ENCODE measurements at places on chromosomes 7 and 10.

DNA sequence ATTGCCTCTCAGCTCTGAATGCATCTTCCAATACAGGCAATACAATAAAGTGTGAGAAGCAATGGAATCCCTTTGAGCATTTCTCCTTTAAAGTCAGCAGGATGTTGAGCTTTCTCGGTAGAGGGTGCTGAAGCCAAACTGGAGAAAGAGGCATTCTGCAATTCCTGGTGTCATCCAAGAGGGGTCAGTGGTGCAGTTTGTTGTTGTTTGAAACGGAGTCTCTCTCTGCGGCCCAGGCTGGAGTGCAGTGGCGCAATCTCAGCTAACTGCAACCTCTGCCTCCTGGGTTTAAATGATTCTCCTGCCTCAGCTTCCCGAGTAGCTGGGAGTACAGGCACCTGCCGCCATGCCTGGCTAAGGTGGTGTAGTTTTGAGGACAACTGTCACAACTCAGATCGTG is 486.5 kb downstream of the CALN1 start:
- H3K4me3 ChIP-seq: no peak overlapping the region
- no peaks in the 10 kb centered on the region for H3K4me1 ChIP-seq
- no peak for DNase-seq
- no peak overlapping the region for H3K27ac ChIP-seq

DNA sequence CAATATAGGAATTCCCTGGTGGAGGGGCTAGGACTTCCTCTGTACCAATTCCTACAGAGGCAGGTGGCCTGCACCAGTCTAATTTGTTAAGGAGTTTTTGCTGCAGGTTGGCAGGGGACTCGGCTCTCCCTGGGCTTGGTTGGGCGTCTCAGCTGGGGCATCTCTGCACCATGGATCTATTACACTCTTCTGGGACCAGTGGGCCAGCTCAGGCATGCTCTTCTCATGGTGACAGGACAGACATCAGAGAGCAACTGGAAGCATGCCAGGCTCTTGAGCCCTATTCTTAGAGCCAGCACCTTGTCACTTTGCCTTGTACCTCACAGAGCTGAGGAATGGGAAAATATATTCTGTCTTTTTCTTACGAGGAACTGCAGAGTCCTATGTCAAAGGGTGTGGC is 74.6 kb downstream of the SH2D4B start:
- no peak overlapping the region for H3K27ac ChIP-seq
- no peaks in the 10 kb centered on the region for H3K36me3 ChIP-seq
- no peak for DNase-seq
- H3K27me3 ChIP-seq: peaks cover 4% of the 10 kb centered on the region
- H3K4me1 ChIP-seq: no peaks in the 10 kb centered on the region

- H3K4me3 ChIP-seq: no peak overlapping the region
- peaks cover 6% of the 10 kb centered on the region for H3K27me3 ChIP-seq
- H3K27ac ChIP-seq: no peak overlapping the region
These were observed 116.3 kb upstream of the RET start for GRCh38 chr10:42960491-42960990.

DNA sequence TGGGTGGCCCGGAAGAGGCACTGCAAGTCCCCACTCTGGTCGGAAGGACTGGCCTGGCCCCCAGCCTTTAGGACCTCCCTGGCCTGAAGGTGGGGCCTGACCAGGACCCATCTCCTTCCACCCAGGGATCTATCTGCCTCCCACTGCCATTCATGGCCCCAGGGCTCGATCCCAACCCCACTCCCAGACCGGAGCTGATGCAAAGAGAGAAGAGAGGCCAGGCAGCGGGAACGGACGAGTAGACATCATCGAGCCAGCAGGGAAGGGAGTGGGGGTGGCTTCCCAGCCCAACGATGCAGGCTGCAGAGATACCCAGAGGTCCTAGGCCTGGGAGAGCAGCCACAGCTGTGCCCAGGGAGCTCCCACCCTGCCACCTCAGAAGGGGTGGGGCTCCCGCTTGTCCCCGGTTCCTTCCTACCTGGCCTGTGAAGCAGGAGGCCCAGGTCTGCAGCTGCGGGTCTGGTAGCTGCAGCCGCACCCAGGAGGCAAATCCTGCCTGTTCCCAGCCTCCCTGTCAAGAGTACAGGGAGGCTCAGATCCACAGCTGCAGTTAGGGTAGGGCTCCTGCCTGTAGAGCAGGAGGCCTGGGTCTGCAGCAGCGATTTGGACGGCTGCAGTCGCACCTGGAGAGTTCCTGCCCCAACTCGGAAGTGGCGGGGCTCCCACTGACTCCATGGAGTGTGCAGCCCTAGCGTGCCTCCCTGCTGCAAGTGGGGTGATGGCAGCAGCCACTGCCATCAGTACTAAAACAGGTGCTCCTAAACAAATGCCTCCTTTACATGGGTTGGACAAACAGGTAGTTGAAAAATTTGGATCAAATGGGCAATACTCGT is 1151.0 kb upstream of the PHF14 start:
- H3K27ac ChIP-seq: no peak overlapping the region
- H3K4me3 ChIP-seq: no peak overlapping the region
- DNase-seq: no peak
- H3K4me1 ChIP-seq: no peaks in the 10 kb centered on the region

DNA sequence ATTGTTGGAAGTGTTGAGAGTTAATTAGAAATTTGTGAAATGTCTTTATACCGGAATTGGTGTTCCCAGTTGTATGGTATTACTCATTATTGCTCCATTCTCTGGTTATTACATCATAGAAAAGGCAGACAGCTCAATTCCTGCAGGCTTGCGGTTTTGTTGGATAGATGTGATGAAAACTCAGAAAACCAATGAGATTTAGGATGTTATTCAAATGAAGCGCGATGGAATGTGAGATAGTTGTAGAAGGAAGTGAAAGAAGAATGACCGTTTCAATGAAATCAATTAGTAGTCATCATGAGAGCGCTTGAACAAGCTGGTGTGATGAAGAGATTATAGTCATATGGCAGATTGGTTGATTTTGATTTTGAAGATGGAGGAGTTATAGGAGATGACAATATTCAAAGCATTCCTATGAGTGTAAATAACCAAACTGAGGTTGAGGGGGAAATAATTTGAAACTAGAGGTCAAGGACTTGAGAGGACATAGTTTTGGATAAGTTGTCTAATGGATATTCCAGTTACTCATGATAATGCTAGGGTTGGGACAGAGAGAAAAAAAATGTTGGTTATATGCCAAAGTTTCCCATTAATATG is 991.5 kb downstream of the NRG3 start:
- no peak for DNase-seq
- no peaks in the 10 kb centered on the region for H3K36me3 ChIP-seq
- no peak overlapping the region for H3K4me3 ChIP-seq
- no peaks in the 10 kb centered on the region for H3K4me1 ChIP-seq
- H3K27me3 ChIP-seq: no peaks in the 10 kb centered on the region
- no peak overlapping the region for H3K27ac ChIP-seq

- no peak overlapping the region for H3K27ac ChIP-seq
- no peak overlapping the region for H3K4me3 ChIP-seq
- peaks cover 9% of the 10 kb centered on the region for H3K36me3 ChIP-seq
- no peaks in the 10 kb centered on the region for H3K27me3 ChIP-seq
- no peak for DNase-seq
These were observed 15.4 kb upstream of the NMT2 start for GRCh38 chr10:15183689-15184481.

- H3K4me3 ChIP-seq: no peak overlapping the region
- no peak for DNase-seq
- no peak overlapping the region for H3K27ac ChIP-seq
These were observed 5.3 kb downstream of the MINPP1 start for GRCh38 chr10:87510025-87510424.

GRCh38 chr7:77532247-77532646 is 4.8 kb upstream of the PTPN12 start:
- H3K4me3 ChIP-seq: no peak overlapping the region
- H3K36me3 ChIP-seq: no peaks in the 10 kb centered on the region

GRCh38 chr7:21651697-21652096 is 108.9 kb downstream of the DNAH11 start:
- no peaks in the 10 kb centered on the region for H3K4me1 ChIP-seq
- DNase-seq: no peak
- peaks cover 2% of the 10 kb centered on the region for H3K27me3 ChIP-seq
- H3K36me3 ChIP-seq: no peaks in the 10 kb centered on the region
- H3K4me3 ChIP-seq: no peak overlapping the region
- H3K27ac ChIP-seq: no peak overlapping the region

DNA sequence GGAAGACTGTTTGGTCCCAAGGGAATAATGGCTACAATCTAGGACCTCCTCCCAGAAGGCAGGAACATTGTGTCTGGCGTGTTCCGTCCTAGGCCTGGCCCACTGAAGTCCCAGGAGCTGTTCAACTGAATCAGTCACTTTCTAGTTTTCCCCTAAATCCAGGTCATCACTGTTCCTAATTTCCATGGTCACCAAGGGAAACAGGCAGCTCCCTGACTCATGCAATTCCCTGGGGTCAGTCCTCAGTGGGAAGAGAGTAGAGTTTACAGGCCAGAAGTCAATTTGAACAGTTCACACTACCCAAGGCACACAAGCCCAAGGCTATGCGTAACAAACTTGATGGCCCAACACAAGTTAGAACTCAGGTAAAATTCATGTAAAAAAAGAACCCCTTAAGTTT is 44.0 kb downstream of the CREB3L2 start:
- no peaks in the 10 kb centered on the region for H3K27me3 ChIP-seq
- H3K36me3 ChIP-seq: peaks cover 40% of the 10 kb centered on the region
- peaks cover 20% of the 10 kb centered on the region for H3K4me1 ChIP-seq
- H3K4me3 ChIP-seq: no peak overlapping the region
- H3K27ac ChIP-seq: no peak overlapping the region

DNA sequence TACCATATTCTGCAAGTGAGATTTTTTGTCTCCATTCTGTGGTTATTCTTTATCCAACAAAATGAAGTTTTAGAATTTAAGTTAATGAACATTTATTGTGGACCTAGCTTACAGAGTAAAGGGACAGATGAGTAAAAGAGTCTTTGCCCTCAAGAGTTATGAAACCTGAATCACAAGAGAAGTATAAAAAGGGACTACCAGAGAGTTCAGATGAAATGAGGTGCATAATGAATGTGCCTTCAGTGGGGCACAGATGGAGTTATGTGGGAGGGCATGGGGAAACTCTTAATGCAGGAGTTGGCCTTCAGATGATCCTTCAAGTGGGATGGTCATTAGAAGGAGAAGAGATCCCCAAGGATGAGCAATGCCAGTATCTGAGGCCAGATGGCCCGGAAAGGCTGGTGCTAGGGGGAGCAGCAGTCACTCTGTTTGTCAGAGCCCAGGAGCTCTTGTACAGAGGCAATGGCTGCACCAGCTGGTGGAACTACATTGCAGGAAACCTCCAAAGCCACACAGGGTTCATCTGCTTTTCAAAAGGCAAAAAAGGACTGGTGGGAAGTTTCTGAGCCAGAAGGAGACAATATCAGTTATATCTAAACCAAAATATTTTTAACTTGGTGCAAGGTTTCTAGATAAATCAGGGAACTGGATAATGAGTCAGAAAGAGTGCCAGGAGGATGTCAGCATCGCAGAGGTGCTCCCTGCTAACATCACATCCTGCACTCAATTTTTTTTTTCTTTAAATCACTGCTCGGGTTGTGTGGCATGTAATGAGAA is 162.0 kb downstream of the KLF6 start:
- H3K4me3 ChIP-seq: no peak overlapping the region
- peaks cover 4% of the 10 kb centered on the region for H3K36me3 ChIP-seq
- H3K27me3 ChIP-seq: peaks cover 14% of the 10 kb centered on the region

DNA sequence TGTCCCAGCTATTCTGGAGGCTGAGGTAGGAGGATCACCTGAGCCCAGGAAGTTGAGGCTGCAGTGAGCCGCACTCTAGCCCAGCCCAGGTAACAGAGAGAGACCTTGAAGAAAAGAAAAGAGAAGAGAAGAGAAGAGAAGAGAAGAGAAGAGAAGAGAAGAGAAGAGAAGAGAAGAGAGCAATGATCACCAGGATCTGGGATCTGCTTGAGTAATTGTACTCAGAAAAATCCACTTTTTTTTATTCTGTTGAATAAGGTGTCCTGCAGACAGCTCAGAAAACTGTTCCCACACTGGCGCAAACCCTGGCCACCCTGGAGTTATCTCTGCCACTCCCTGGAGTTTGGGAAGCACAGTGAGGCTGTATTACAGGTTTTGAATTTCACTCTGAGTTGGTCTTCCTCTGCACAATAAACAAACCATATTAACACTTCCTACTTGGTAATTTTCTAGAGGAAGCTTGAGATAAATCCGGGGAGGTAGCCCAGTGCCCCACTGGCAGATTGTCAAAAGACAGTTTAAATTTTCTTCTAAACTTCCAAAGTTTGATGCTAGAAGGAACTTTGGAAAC is 9.6 kb upstream of the OAT start:
- H3K36me3 ChIP-seq: no peaks in the 10 kb centered on the region
- no peak overlapping the region for H3K4me3 ChIP-seq
- no peak overlapping the region for H3K27ac ChIP-seq
- peaks cover 15% of the 10 kb centered on the region for H3K27me3 ChIP-seq
- no peaks in the 10 kb centered on the region for H3K4me1 ChIP-seq

- H3K4me3 ChIP-seq: no peak overlapping the region
- H3K27me3 ChIP-seq: no peaks in the 10 kb centered on the region
- H3K27ac ChIP-seq: no peak overlapping the region
- DNase-seq: no peak
- H3K36me3 ChIP-seq: no peaks in the 10 kb centered on the region
These were observed 39.8 kb upstream of the ARL4A start for GRCh38 chr7:12647364-12648219.

GRCh38 chr7:85924062-85924461 is 719.6 kb upstream of the GRM3 start:
- H3K4me3 ChIP-seq: no peak overlapping the region
- H3K27me3 ChIP-seq: no peaks in the 10 kb centered on the region
- H3K27ac ChIP-seq: no peak overlapping the region
- no peaks in the 10 kb centered on the region for H3K4me1 ChIP-seq

DNA sequence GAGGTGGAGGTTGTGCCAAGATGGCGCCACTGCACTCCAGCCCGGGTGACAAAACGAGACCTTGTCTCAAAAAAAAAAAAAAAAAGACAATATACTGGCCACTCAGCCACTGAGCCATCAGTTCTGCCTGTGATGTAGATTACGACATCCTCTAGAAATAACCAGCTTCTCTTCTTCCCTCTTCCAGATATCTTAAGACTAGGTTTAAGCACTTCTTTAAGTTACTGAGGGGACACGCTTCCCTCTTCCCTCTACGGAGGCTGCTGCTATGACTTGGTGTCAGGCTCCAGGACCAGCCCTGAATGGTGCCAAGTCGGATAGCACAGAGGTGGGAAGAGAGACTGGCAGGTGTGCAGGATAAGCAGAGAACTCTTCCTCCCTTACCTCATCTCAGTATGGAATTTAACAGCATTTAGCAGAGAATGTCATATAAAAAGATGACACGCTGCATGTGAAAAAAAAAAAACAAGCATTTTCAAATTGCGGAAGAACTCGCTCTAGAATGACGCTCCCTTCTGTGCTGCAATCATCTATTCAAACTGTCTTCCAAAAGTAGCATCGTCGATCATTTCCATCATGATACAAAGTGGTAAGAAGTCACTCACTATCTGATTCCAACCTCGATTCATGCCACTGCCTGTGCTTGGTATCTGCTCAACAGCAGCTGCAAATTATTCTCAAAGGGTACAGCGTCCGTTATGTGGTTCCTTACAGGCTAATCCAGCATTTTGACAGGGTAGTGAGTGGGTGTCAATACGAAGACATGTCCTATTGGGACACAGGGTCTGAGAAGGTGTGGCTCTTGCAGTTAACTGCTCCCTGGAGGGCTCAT is 13.8 kb downstream of the DAGLB start:
- no peak overlapping the region for H3K4me3 ChIP-seq
- peaks cover 41% of the 10 kb centered on the region for H3K36me3 ChIP-seq
- H3K4me1 ChIP-seq: peaks cover 27% of the 10 kb centered on the region
- H3K27me3 ChIP-seq: no peaks in the 10 kb centered on the region
- DNase-seq: no peak
- H3K27ac ChIP-seq: no peak overlapping the region
